ENCODE measurements at places on chromosomes 3 and 15.

DNA sequence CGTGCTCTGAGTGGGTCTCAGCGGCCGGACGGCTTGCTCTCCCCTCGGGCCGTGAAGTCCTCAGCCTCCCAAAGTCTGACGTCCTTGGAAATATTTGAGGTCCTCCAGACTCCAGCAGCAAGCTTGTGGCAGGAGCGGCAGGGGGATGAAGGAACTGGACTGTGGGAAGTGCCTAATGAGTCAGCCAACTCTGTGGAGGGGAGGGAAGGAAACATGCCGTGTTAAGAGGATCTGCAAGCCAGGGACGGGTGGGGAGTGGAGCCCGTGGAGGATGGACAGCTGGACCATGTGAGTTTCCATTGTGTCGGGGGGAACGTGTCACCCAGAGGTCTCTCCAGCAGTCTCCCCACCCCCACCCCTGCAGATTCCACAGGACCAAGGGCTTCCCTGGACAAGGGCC lies 39.4 kb upstream of the IDH2 start:
- no peak for DNase-seq

- DNase-seq, result no peak
These were observed 387.2 kb upstream of the SGO1 start for GRCh38 chr3:20573175-20573574.

DNA sequence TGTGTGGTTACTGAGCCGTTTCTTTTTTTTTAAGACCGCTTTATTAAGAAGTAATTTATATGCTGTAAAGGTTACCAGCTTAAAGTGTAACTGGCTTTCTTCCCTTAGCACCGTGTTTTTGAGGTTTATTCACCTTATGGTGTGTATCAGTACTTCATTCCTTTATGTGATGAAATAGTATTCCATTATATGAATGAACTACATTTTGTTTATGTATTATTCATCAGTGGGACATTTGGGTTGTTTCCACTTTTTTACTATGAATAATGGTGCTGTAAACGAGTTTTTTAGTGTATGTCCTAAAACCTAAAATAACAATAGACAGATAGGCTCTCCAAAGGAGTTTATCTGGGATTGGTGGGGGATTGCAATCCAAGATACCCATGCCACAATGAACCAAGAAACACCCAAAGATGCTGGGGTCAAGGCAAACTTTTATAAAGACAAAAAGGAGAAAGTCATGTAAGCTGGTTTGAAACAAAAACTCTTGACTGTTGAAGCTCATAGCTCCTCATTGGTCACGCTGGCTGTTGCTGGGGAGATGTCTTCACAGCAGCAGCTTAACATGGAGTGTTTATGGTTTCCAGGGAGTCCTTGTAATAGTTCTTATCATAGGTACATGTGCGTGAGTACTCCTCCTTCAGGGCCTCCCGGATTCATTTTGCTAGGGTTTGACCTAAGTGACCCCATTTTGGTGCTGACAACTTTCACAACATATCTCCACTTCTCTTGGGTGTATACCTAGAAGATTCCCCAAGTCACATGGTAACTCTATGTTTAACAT lies 16.0 kb downstream of the TM2D3 start:
- DNase-seq, result no peak

DNA sequence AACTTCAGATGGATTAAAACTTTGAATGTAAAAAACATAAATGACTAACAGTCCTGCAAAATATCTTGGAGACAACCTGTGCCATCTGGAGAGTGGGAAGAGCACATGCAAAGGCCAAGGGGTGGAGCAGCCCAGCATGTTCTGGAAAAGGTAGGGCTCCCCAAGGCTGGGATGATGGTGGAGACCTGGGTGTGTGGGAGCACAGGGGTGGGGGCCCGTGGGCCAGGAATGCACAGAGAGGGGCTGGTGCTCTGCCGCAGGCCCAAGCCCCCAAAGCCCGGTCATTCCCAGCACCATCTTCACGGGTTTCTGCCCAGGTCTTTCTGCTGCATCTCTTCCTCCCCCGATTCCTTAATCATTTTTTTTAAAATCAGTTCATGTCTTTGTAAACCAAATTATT lies 9.7 kb upstream of the GATA2 start:
- DNase-seq, result no peak

DNA sequence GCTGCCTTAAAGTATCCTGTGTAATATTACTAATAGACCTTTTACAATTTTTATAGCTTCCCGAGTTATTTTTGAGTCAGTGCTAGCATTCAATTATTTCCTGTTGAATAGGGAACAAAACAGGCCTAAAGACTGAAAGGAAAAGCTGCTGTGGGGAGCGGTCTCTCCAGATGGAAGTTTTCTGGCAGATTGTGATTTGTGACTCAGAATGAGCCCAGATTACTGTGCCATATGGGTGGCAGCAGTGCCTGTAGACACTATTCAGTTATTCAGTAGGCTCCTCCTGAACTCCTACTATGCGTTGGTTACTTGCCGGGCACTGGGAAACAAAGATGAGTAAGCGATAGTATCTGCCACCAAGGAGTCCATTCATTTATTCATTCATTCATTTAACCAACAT lies 211.8 kb downstream of the CHST2 start:
- DNase-seq, result no peak

- no peak for DNase-seq
These were observed 139.4 kb upstream of the SLC7A14 start for GRCh38 chr3:170725285-170725731.

GRCh38 chr15:64897345-64897985 lies 14.2 kb upstream of the ANKDD1A start:
- peak; percentile 63 for DNase-seq

- peak; percentile 67 for DNase-seq
These were observed 333.8 kb downstream of the ZNF621 start for GRCh38 chr3:40858364-40859115.

DNA sequence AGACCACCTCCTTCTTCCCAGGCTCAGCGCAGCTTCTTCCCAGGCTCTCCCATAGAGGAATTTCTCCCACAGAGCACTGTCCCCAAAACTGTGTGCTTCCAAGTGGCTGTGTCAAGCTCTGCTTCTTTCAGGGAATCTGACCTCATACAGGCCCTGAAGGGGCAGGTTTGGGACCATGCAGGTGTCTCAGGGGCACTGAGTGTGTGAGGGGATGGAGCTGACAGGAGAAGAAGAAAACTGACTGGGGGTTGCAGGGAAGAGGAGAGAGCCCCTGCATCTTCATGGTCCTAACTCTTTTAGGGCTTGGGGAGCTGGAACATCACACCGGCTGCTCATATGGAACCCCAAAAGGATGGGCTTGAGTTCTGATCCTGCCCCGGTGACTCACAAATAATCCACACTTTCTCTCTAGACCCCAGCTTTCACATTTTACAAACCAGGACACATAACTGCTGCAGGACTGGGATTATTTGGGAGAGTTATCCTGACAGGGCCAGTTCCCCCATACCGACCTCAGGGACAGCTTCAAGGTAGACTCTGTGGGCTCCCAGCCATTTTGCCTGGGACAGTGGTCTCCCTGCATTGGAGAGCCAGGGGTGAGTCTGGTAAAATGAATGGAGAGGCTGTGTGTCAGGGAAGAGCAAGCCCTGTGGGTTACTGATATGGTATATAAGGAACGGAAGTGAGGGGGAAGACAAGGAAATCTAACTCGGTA lies 316.1 kb downstream of the TLE3 start:
- no peak for DNase-seq

- no peak for DNase-seq
These were observed 305.8 kb upstream of the THBS1 start for GRCh38 chr15:39275066-39275465.

GRCh38 chr3:58608648-58609047 lies 31.5 kb upstream of the FAM107A start:
- peak; percentile 36 for DNase-seq

DNA sequence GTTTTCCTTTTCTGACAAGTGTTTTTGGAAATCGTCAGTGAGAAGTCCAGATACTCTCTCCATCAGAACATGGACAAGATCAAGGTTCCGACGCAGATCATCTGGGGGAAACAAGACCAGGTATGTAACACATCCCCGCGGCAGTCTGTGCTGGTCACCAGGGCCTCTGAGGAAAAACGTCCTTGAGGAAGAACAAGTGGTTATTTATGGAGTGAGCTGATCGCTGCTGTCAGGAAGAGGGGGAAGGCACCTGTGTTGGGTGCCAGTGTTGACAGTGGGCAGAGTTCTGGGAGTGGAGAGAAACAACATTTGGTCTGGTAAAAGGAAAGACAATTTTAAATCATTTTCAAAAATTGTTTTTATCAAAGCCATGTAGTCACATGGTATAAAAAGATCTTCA lies 20.7 kb upstream of the RPP14 start:
- DNase-seq, result no peak

DNA sequence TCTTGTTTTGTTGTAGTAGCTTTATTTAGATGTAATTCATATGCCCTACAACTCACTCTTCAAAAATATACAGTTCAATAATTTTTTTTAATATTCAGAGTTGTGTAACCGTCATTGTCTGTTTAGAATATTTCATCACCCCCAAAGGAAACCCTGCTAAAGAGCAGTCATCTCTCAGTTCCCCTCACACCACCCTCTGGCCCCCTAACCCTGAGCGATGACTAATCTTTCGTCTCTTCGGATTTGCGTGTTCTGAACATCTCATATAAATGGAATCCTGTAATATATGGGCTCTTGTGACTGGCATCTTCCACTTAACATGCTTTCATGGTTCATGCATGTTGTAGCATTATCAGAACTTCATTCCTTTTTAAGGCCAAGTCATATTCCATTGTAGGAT lies 183.8 kb downstream of the ATG7 start:
- peak; percentile 70 for DNase-seq

- no peak for DNase-seq
These were observed 50.5 kb upstream of the TSEN2 start for GRCh38 chr3:12433823-12434222.

Data from epithelial cell of esophagus (primary cell).